ENCODE measurements at places on chromosomes 4 and X. TPM values are rescaled to one million over a fixed set of nuclear protein-coding genes. Genes with fewer than 3 reads are reported as not detected.

- no peak for DNase-seq
These were observed 135.4 kb upstream of the NKX1-1 start for GRCh38 chr4:1541449-1542225.

DNA sequence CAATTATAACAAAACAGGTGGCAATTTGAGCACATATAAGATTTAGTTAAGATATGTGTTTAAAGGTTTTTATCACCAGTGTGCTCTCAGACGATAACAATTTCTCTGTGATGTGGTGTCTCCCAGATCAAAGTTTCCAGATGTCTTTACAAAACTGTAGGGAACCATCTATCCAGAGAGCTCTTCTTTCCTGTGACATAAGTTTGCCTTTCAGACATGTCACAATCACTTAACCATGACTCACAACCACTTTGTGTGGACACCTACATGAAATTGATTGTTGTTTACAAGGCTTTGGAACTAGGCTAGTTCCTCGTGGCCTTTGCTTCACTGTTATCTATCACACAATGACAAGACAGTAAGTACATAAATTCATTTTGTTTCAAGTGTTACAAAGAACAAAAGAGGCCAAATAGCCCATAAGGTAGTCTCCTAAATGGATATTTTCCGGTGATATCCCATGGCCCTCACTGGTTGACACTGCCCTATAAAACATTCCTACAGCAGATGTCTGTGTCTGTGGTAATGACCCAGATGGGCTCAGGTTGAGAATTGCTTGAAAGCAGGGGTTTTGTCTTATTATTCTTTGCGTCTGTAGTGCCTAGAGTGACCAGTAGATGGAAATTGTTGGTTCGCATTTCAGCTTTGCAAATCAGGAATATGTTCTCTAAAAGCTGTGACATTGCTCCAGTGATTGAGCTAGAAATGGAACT, 297.8 kb upstream of the FAM241A start:
- no peak for DNase-seq

The GPRASP2 gene
- total RNA-seq, result 13.4 TPM

The IQSEC2 gene
- total RNA-seq, result 34.5 TPM

The C4orf51 gene
- not detected for total RNA-seq
